ENCODE measurements at places on chromosomes 7 and 10.

DNA sequence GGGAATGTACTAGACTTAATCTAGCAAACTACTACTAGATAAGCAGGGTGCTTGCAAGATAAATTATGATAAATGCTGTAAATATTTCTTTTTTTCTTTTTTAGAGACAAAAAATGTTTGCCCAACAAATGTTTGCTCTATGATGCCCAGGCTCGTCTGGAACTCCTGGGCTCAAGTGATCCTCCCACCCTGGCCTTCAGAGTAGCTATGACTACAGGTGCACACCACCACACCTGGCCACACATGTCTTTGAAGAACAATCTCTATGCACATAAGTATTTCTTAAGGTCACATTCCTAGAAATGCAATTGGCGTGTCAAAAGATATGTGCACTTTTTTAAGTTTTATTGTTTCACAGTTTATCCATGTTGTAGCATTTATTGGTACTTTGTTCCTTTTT lies 179.6 kb upstream of the FRMD4A start:
- DNase-seq, result no peak

DNA sequence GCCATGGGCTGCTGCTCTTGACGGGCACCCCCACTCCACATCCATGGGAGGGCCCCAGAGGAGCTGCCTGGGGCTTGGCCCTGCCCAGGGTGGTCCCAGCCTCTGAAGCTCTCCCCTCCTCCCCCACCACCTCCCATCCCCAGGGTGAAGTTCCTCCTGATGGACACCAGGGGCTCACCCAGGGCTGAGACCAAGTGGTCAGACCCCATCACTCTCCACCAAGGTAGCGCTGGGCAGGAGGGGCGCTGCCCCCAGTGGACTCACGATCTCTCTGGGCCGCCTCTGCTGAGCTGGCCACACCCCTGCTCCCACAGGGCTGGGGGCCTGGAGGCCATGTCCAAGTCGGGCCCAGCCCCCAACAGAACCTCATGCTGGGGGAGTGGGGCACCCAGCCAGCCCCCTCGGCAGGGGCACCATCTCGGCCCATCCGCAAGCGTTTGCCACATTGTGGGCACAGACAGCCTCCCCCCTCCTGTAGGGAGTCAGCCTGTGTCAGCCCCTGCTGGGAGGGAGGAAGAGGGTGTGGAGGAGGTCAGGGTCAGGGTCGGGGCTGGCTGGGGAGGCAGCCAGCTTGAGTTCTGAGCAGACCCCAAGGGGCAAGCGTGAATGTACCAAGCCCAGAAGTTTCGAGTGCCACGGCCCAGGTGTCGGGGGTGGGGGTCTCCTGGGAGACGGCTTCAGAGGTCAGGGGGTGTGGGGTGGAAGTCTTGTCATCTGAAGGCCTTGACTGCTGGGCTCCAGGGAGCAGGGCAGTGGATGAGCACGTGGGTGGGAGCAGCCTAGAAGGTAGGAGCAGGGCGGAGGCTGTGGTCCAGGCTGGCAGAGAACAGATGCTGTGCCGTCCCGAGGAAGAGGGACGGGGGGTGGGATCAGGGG lies 2.8 kb downstream of the UPK3B start:
- no peak for DNase-seq

DNA sequence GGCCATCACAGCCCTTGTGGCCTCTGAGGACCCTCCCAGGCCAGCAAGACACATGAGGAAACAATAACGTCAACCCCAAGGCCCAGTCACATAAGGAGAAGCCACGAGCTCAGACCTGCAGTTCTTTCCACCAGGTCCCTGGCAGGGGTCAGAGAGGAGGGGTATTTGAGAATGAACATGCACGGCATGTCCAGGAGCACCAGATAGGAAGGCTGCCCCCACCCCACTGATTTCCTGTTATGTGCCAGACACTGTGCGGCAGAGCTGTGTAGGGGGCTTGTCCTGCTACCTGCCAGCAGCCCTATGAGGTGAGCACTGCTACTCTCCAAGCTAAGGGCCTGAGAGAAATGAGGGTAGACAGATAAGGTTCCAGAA lies 40.7 kb upstream of the ZMIZ1 start:
- no peak for DNase-seq

- DNase-seq, result no peak
Measured at GRCh38 chr7:141387521-141388217, 163.5 kb upstream of the AGK start.

- DNase-seq, result no peak
Measured at GRCh38 chr10:45646384-45647050, 26.1 kb downstream of the ZFAND4 start.

- no peak for DNase-seq
Measured at GRCh38 chr7:96539471-96539870, 170.2 kb downstream of the SEM1 start.

DNA sequence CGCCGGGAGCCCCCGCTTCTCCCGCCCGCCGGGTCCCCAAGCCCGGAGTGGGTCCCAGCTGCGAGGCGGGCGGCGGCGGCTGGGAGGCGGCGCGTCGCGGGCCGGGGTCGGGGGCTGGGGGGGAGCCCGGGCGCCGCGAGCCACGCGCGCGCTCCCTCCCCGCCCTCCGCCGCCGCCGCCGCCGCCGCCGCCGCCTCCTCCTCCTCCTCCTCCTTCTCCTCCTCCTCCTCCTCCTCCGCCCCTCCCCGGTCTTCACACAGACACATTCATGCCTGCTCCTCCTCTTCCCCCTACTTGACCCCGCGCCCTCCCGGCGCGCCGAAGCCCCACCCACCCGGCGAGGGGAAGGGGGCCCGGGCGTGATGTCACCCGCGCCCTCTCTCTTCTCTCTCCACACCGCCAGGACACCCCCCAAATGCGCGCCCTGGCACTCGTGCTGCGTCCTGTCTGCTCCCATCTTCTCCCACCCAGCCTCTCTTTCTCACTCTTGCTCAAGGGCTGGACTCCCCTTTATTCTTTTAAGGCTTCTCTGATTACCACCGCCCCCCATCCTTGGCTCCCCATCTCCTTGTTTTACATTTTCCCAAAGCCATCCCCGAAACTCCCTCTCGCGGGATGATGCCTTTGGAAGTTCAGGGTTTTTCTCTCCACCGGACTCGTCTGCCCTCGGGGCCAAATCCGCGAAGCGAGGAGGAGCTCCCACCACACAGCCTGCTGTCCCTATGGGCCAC lies 967 bp upstream of the GLI3 start:
- DNase-seq, result no peak

- DNase-seq, result no peak
Measured at GRCh38 chr10:118911363-118911762, 118.2 kb upstream of the NANOS1 start.

GRCh38 chr7:2580636-2581035 lies 21.9 kb downstream of the IQCE start:
- no peak for DNase-seq

DNA sequence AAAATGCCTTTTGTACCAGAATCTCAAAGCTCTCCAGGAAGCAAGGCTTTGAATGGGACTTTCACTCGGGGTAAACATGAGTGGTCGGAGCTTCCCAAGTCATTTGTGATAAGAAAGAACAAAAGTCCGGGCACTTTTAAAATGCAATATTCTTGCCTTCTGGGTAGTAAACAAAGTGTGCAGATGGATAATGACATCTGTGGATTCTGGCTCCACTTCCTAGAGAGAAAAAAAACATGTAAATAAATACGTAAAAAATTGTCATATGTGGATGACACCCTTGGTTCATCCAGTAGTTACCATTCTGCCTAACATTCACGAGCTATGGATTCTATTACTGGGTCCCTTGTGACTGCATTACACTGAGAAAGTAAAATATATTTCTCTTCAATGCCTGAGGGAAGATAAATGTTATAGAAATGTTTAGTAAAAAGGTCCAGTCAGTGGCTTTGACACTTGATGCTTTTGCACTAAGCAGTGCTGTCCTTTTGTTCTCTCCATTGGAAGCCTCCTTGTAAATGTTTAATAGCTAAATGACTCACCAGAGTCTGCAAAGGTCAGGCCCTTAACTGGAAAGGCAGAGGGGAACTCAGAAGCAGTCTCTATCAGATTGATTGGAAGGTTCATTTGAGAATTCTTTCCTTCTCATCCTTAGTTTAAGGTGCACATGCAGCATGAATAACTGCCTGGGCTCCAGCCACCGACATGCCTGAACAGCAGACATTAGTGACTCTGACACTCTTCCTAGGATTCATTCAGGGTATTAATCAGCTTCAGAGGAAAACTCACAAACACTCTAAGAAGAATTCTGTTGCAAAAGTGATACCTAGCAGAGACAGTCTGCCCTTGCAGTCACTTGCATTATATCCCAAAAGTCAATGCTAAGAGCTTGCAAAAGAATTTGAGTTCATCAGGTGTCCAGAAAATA lies 11.7 kb upstream of the EDRF1 start:
- DNase-seq, result no peak

DNA sequence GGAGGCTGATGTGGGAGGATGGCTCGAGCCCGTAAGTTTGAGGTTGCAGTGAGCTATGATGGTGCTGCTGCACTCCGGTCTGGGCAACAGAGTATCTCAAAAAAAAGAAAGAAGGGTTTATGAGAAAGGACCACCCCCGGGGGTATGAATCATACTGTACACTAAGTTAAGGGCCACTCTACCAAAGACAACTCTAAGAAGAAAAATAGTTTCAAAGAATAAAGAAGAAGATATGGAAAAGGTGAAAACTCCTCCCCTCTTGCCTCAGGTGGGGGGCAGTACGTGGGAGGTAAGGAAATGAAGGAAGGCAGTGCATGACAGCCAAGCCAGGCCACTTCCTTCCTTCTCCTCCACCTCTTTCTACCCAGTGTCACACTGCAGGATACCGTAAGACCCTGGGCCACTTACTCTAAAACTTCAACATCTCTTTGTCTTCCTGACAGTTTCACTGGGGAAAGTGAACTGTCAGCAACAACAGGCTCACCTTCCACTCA lies 61.3 kb downstream of the PIP4K2A start:
- DNase-seq, result no peak

GRCh38 chr10:87546210-87546609 lies 41.5 kb downstream of the MINPP1 start:
- no peak for DNase-seq

DNA sequence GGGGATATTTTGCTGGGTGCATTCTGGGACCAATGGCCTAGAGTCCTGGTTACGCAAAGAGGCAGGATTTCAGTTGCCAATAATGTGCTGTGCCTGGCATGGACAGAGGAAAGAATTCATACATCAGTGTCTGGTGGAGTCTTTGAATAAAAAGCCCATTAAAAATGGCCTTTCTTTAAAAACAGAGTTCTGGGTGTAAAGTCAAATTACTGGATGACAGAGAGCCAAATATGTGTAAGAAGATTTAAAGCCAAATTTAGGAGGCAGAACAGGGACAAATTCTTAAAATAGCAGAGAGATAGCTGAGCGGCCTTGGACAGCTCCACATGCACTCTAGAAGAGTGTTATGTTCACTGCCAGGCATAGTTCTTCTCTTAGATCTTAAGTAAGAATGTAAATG lies 60.8 kb upstream of the MEOX2 start:
- no peak for DNase-seq

GRCh38 chr10:119516381-119517234 lies 25.9 kb downstream of the RGS10 start:
- DNase-seq, result no peak

GRCh38 chr7:129149511-129149910 lies 5.0 kb downstream of the TSPAN33 start:
- no peak for DNase-seq

- DNase-seq, result no peak
Measured at GRCh38 chr10:8975535-8975934, 921.0 kb downstream of the GATA3 start.

DNA sequence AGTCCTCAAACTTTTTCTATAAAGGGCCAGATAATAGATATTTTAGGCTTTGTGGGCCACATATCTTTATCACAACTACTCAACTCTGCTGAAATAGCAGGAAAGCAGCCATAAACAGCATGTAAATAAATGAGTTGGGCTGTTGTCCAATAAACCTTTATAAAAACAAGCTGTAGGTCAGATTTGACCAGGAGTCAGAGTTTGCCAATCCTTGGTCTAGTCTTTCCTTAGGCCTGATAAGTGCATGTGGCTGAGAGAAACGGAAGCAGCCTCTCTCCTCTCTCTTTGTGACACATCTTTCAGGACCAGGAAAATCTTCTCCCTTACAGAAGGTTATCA lies 724.5 kb downstream of the GRID1 start:
- no peak for DNase-seq

DNA sequence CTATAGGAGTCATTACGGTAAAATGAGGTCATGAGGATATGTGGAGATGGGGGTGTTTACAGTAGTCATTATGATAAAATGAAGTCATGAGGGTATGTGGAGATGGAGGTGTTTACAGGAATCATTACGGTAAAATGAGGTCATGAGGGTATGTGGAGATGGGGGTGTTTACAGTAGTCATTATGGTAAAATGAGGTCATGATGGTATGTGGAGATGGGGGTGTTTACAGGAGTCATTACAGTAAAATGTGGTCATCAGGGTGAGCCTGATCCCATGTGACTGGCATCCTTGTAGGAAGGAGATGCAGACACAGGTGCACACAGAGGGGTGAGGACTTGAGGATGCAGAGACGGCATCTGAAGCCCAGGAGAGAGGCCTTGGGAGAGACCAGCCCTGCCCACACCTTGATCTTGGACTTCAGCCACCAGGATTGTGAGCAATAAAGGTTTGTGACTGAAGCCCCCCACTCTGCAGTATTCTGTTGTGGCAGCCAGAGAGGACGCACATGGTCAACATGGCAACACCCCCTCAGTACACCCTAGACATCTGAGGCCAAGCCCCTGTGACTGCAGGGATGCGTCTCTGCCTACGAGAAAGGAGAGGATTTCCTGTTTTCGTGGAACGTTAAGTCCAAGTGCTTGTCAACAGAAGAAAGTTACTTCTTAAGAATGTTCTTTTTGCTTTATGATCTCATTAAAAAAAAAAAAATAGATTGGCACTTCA lies 544.4 kb downstream of the DNAJB6 start:
- DNase-seq, result no peak

DNA sequence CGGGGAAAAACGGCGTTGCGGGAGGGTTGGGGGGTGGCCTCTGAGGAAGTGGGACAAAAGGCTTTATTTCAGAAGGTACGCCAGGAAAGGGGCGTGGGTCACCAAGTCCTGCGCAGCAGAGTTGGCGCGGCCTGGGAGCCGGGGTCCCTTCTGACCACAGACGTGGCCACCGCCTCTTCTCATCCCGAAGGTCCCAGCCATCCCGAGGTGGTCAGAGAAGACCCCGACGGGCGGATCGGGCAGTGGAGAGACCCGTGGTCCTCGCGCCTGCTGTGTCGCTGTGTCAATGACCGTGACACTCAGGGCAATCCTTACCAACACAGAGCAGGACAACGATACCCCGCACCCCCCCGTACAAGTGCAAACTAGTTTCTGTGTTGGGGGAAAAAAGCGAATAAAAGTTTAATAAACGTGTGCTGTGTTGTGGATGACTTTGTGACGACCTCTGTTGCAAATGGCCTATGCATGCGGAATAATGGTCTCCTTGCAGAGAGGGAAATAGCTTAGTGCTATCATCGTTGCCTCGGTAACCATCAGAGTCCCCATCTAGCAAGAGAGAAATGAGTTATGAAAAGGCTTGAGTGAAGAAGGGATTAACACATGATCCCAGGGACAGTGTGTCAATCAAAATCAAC lies 19.4 kb upstream of the GATA3 start:
- DNase-seq, result no peak

GRCh38 chr7:69825113-69825972 lies 227.1 kb downstream of the AUTS2 start:
- DNase-seq, result no peak

All from esophagus squamous epithelium (tissue), 5 donors.